ENCODE measurements at places on chromosomes 7 and 10. TPM values are rescaled to one million over a fixed set of nuclear protein-coding genes. Genes with fewer than 3 reads are reported as not detected.
A peak's percentile ranks its signal among the peaks of the same experiment; 100 is the strongest.

SOSTDC1 gene
- 13.2 TPM for polyA plus RNA-seq

GRCh38 chr10:123878666-123879303, 12.8 kb downstream of the CPXM2 start:
- DNase-seq: no peak

- no peak for DNase-seq
These were observed 57.1 kb upstream of the KCTD7 start for GRCh38 chr7:66571568-66571967.

LIPN gene
- polyA plus RNA-seq: 2.0 TPM

DNA sequence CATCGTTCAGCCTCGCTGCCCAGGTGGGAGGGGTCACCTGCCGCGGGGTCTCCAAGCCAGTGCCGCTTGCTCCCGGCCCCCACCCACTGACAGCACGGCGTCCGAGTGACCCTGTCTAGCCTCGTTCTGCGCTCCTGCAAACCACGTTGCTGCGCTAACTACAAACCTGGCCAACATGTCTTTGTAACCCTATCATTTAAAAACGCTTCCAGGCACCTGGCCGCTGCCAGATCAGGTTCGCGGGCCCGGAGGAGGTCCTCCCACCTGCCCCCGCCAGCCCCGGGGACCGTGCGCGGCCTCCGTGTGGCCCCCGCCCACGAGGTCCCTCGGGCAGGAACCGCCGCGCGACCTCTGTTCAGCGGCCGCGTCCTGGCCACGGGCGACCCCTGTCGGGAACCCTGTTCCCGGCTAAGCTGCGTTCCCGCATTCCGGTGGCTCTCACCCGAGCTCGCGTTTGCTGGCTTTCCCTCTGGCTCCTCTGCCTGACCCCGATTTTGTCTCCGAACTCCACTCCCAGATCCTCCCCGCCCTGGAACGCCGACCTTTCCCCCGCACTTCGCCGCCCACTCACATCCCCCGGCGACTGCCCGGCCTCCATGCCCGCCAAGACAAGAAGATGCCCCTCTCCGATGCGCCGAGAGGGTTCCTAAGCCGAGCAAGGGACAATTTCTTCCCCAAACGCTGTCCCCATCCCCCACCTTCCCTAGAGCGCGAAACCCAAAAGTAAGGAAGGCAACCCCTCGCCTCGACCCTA, 2.4 kb downstream of the SFMBT2 start:
- DNase-seq: peak; percentile 82

DNA sequence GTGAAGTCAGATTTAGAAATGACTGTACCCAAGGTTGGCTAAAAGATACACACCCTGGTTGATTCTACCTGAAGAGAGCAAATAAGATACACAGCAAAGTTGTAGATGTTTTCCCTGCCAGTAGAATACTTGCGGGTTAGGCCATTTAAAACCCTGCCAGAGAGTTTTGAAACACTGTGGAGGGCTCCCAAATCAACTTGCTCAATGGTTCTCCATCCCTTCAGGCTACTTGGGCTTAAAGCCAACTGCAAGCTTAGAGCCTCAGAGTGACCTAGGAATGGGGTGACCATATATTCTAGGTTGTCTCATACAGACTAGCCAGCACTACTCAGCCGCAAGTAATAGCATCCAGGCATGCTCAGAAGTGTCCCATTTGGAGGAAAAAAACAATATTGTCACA, 10.0 kb downstream of the CAV1 start:
- no peak for DNase-seq

GSTO2 gene
- 11.2 TPM for polyA plus RNA-seq

GRCh38 chr7:156014201-156014600, 201.9 kb upstream of the SHH start:
- no peak for DNase-seq

GRCh38 chr10:20089879-20090278, 273.6 kb downstream of the PLXDC2 start:
- no peak for DNase-seq
